LHCN-M2 (cell line): ENCODE measurements at places on chromosomes 16 and 17.

DNA sequence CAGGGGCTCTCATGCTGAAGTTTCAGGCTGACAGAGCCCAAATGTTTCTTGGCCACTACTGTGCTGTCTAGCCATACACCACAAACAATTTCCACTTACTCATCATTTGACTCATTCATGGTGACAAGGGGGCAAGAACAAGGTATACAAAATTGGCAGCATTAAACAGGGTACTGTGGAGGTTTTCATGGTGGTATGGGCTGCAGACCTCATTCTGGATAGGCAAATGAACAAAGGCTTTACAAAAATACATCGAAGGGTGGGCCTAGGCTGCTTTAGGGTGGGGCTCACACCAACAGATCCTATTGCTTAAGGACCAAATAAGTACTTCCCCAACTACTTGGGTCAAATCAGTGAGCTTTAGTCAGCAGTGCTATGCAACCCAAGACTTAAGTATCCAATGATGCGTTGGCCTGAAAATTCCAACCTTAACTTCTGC is 53.0 kb downstream of the N4BP1 start:
- peak; percentile 75 for DNase-seq

DNA sequence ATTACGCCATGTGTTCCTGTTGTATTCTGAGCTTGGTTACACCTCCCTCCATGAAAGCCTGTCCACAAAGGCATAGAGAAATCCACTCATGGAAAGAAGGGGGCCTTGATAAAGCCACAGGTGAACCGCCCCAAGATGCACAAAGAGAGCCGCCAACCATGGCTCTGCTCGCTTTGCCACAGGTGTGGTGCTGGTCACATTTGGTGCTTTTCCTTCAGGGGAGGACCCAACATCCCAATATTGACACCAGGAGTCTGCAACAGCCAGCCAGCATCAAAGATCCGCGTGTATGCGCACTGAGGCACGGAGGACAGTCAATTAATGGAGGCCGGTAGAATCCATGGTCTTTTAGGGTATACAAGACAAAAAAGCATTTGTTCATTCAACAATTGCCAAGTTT is 7.3 kb downstream of the ABCA3 start:
- no peak for DNase-seq

DNA sequence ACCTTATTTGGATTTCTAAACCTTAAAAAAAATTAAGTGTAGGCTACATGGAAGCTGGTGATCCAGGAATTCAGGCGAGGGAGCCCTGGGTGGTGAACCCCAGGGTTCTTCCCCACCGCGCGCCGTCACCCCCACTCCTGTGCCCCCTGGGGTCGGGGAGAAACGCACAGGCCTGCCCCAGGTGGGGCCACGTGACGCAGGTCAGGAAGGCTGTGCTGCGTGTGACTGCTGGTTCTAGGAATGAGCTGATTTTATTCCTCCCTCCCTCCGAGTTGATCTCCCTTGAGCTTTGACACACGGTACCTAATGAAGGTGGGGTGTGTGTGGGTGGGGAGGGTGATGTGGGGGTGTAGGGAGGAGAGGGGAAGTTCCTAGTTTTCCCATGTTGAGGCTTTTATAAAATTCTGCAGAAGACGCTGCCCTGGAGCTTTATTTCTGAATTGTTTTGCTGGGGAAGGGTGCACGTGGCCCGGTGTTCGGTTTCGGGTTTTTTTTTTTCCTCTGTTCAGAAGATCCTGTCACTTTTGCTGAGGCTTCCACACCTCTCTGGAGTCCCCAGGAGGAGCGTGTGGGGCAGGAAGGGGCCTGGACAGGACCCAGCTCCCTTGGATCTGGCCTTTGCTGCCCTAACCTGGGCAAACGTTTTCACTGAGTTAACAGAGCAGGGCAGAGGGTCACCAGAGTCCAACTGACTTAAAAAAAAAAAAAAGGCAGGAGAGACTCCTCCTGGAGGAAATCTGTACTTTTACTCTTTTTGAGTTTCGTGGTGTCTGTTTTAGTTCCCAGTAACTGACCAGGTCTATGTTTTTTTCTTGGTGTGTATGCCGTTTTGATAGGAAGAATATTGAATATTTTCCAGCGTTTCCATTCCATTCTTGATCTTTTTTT is 55.8 kb upstream of the GSE1 start:
- no peak for DNase-seq

- no peak for DNase-seq
Measured at GRCh38 chr17:67489273-67489672, 112.2 kb downstream of the PITPNC1 start.

DNA sequence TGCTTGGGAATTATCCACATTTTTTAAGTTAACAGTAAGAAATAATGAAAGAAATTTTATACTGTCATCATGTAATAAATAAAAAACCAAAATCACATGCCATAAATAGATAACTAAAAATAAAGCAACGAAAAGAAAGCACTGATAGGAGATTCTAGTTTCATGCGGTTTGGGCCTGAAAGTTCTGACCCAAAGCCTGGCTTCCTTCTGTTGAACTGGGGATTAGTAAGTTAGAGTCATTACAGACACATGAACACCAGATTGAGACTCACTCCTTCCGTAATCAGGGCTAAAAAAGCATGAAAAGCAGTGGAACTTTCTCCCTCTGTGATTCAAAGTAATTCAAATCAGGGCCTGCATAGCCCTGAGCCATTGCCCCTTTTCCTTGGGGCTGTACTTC is 13.2 kb upstream of the SLC6A2 start:
- DNase-seq = no peak

DNA sequence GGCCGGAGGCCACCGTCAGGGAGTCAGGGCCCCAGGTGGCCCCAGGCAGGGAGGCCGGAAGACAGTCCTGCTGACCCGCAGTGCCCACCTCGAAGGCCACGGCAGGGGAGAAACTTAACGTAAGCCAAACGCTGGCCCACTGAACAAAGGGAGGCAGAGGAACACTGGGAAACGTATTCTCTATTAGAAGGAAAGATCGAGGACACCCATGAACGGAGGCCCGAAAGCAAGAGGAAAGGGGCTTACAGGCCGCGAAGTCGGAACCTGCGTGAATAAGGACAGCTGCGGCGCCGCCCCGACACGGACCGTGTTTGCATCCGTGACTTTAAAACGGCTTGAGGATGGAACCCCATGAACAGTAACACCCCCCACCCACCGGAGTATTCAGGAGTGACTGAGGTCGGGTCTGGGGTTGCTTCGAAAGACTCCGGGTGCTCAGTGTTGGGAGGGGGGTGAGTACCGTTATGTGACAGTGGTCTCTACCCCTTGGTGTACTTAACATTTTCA is 102.4 kb upstream of the METRNL start:
- DNase-seq = no peak

- no peak for DNase-seq
Measured at GRCh38 chr16:4676831-4677230, 16.5 kb upstream of the NUDT16L1 start.

GRCh38 chr16:79307214-79307613 is 293.3 kb downstream of the MAF start:
- no peak for DNase-seq

GRCh38 chr16:78584213-78584860 is 484.9 kb downstream of the WWOX start:
- DNase-seq = no peak

- peak; percentile 95 for DNase-seq
Measured at GRCh38 chr17:47604598-47604927, 45.2 kb upstream of the KPNB1 start.

DNA sequence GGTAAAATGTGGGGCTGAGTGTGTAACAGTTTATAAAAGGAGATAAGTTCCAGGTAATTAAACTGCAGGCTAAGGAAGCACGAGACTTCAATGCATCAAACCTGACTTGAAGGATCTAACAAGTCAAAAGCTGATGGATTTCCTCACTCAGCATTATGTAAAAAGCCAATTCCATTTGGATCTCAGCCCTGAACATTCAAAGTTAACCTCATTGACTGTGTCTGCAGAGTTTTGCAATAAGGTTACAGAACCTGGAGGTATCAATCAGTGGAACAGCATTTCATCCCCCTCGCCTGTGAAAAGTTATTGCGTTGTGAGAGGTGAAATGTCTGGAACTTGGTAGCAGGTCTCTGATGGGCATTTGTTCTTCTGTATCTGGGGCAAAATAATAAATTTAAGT is 317.8 kb downstream of the GRIN2A start:
- no peak for DNase-seq

- no peak for DNase-seq
Measured at GRCh38 chr17:79330229-79330628, 255.6 kb downstream of the ENGASE start.

- no peak for DNase-seq
Measured at GRCh38 chr17:43014649-43015542, 7.3 kb downstream of the VAT1 start.

- peak; percentile 93 for DNase-seq
Measured at GRCh38 chr16:87002717-87003413, 314.3 kb downstream of the C16orf95 start.

- no peak for DNase-seq
Measured at GRCh38 chr17:61808442-61808841, 54.9 kb downstream of the BRIP1 start.

- DNase-seq = no peak
Measured at GRCh38 chr17:81456798-81457197, 55.8 kb downstream of the ACTG1 start.

GRCh38 chr16:88939972-88940861 is 36.8 kb downstream of the CBFA2T3 start:
- no peak for DNase-seq

GRCh38 chr17:68306819-68307218 is 15.5 kb downstream of the ARSG start:
- no peak for DNase-seq

DNA sequence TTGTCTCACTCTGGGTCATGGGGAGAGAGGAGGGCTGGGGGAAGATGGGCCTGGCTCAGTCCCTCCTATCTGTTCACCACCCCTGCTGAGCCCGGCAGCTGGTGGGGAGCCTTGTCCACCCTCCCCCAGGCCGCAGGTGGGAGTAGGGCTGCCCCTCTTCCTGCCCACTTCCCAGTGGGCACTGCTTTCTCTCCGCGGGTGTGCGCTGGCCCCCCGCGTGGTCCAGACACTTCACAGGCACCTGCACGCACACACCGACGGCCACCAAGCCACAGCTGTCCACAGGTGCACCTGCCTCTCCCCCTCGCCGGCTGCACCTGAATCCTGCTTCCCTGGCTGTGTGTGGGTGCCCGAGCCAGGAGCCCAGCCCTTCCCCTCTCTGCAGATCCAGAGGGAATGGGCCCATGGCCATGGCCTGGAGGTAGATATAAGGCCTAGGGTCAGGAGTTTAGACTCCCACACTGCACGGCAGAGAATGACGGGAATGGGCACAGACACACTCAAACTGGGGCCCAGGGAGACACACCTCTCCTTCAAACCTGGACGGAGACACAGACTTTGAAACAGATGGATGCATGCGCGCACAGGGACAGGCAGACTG is 2.0 kb downstream of the NHERF2 start:
- no peak for DNase-seq
